Activated CD4-positive, alpha-beta T cell treated with anti-CD3 and anti-CD28 coated beads, Interleukin-2, amount 50 U/mL, for 16 hours (primary cell): ENCODE measurements at places on chromosomes 5 and 9.
A peak's percentile ranks its signal among the peaks of the same experiment; 100 is the strongest.

DNA sequence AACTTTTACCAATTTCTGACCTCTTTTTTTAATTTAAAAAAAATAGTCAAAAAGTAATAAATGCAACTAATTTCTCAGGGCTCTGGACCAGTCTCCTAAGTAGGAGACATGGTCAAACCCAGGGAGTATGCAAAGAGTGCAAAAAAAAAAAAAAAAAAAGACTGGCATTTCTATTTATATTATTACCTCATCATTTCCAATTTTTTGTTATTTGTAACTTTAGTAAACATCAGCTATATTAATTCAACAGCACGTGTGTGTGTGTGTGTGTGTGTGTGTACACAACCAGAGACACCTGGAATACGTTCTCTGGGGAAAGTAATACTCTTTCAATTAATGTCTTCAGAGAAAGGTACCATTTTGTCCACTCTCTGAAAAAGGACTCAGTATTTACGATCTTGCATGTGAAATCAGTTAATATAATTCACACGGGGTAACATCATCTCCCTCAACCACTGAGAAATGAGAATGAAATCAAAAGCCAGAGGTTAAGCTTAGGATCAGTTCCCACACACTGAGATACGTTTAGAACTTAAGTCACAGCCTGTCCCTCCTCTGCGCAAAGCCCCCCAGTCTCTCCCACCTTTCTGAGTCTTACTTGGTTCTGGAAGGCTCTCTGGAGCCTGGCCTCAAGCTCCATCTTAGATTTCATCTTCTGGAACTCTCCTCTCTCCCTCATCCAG, 21.9 kb downstream of the ZNF608 start:
- DNase-seq: no peak

DNA sequence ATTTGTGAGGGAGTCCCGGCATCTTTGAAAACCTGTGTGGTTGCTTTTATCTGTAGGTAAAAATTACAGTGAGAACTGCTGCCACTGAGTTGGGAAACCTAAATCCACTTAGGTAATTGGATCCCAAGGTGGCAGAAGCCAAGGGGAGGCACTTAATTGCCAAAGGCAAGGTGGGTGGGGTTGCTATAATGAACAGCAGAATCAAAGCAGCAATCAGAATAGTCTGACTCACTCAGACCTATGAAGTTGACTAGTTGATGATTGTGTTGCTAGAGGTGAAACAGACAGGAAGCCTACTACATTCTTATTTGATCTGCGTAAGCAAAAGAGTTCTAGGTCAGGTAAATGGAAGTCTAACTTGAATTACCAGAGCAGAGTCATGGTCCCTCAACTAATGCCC, 17.3 kb upstream of the BICD2 start:
- no peak for DNase-seq

DNA sequence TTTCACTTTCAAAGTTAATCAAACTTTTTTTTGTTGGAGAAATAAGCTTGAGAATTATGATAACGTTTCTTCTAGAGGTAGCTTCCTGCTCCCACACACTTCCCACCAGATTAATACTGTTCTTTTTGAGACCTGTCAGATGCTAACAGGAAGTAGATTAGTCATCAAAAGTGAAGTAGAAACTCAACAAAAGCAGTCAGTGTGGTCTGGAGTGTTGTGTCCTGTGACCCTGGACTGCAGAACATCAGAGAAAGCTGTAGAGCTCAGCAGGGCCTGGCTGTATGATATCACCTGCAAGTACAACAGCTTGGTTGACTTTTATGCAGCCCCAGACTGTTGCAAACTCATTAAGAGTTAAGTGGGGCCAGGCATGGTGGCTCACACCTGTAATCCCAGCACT, 495.7 kb upstream of the CYLC2 start:
- no peak for DNase-seq

GRCh38 chr5:59097712-59098111, 514.8 kb downstream of the RAB3C start:
- DNase-seq: no peak

- no peak for DNase-seq
Measured at GRCh38 chr9:79692857-79693571, 121.2 kb downstream of the TLE4 start.

- DNase-seq: no peak
Measured at GRCh38 chr5:143057580-143057999, 287.4 kb downstream of the ARHGAP26 start.

GRCh38 chr9:74920944-74921626, 31.6 kb downstream of the C9orf40 start:
- no peak for DNase-seq

- DNase-seq: no peak
Measured at GRCh38 chr9:114483499-114483898, 21.8 kb downstream of the WHRN start.

DNA sequence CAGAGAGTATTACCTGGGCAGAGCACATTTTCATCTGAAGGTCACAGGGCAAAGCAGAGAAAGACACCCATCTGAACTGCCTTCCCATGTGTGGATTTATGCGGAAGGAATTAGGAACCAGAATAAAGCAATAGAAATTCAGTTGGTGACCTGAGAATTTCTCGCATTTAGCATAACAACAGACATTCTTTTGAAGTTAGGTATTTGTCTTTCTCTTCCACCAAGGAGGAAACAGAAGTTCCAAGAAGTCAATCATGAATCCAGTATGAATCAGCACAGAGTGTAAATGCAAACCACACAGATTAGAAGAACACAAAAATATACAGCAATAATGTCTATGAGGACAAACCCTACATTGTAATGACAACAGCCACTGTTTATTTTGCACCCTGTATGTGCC, 515.2 kb upstream of the BRINP1 start:
- DNase-seq: no peak

DNA sequence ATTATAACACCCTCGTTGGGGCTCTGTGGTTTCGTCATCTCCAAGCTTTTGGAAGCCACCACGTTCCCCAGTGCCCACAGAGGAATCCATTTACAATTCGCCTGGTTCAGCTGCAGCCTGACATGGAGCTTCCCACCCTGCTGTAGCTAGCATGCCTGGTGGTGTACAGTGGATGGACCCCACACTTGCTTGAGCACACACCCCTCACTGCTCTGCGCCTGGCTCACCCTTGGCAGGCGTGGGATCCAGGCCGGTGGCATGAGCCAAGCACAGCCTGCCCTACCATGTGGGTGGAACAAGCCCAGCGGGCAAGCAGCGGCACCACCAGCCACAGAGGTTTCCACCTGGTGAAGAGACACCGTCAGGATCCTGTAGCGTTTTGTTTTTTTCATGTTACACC, 1045.7 kb upstream of the CDH9 start:
- DNase-seq: no peak

- DNase-seq: peak; percentile 58
Measured at GRCh38 chr9:105414947-105415661, 32.7 kb upstream of the FSD1L start.

DNA sequence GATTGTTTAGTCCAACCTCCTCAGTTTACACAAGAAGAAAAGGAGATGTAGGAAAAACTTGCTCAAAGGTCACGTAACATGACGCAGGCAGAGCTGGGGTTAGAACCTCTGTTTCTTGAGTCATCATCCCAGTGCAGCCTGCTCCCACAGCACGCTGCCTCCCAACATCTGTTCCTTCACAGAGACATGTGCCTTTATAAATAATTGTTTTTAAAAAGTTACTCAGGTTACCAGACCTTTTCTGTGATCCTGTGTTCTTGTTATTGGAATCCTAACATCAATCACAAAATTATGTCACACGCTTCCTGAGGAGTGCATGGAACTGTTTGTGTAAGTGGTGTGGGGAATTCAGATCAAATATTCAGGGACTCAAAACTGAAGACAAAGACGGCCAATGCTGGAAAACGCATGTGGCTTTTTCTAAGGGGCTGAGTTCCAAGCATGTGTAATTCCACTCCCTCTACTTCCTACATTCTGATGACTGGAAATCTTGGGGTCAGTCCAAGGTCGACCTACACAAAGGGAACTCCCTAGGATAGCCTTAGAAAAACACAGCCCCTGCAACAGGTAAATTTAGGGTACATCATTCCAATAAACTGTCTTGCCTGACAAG, 184.3 kb downstream of the TSSK1B start:
- no peak for DNase-seq

GRCh38 chr5:135191084-135191826, 157.2 kb upstream of the PITX1 start:
- peak; percentile 71 for DNase-seq

DNA sequence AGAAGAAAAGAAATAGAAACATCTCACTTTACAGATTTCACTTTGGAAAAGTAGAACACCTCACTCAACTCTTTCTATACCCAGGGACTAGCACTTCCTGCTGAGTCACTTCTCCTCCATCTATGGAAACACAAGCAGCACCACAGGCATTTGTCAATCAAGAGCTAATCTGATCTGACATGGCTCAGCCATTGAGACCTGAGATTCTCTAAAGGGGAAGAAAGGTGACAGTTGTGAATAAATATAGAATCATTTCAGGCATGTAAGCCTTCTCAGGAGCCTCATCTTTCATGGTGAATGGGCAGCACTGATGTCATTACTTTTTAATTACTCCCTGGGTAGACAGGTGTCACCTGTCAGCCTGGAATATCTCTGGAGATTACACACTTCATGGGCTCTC, 559.8 kb downstream of the HINT1 start:
- DNase-seq: peak; percentile 1

GRCh38 chr5:407051-407450, 35.9 kb upstream of the EXOC3 start:
- no peak for DNase-seq

- DNase-seq: no peak
Measured at GRCh38 chr9:133433351-133433843, 11.2 kb downstream of the ADAMTS13 start.

DNA sequence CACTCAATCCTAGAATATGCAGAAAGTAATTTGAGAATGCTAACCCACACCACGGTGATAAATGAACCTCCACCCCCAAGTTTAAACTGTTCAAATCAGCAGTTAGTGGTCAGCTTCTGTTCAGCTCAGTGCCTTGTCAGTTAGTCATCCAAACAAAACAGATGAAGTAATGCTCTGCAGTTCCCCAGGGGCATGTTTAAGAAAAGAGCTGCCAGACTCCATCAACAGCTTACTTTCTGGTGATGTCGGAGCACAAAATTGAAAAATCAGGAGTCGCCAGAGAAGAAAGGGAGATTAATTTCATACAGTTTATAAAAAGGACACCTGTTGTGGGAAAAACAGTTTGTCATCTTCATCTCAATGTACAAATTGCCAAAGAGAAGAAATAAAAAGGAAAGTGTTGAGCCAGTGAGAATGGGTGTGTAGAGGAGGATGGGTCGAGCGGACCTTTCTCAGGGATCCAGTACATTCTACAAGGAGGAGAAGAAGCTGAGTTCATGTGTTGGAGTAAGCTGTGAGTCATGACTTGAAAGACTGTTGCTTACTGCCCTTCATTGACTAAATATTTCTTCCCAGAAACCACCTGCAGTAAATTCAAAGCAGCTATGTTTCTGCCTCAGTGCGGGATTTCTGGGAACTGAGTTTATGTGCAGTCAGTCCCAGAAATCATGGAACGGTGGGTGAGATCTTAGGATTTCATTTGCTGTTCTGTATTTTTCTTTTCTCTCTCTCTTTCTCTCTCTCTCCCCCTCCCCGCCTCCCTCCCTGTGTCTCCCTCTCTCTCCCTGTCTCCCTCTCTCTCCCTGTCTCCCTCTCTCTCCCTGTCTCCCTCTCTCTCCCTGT, 13.7 kb downstream of the TRIO start:
- no peak for DNase-seq

DNA sequence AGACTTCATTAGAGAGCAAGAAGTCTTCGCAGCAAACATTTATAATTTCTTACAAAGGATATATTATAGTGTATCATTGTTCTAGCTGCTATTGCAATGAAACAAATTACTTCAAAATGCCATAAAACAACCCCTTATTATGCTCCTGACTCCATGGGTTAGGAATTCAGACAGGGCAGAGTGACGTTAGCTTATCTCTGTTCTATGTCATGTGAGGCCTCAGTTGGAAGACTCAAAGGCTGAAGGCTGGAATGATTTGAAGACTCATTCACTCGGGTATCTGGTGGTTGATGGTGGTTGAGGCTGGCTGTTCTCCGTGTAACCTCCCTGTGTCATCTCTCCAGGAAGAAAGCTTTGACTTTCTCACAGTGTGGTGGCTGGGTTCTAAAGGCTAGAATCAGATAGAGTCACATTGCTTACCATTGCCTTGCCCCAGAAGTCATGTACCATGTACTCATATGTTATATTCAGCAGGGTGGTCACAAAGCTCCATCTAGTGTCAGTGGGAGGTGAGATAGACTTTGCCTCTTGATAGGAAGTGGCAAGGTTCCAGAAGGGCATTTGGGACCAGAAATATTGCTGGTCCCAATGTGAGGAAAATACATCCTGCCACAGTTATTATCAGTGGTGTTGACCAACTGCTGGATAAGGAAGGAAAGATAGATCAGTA, 226.9 kb downstream of the TMEM38B start:
- DNase-seq: no peak

DNA sequence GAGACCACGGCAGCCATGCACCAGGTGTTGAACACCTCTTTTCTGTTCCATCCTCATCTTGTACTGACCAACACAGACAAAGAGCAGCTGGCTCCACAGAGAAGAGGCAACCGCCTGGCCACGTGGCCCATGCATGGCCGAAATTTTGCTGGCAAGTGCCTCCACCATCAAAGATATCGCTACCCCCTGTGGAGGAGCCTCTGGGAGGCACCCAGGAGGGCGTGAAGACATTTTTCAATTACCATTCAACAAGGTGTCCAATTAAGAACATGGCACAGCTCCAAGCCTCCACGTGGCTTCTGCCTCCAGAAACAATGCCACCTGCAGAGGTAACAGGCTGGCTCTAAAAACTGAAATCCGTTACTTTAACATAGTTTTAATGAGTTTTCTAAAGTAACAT, 54.4 kb upstream of the CKS2 start:
- no peak for DNase-seq

DNA sequence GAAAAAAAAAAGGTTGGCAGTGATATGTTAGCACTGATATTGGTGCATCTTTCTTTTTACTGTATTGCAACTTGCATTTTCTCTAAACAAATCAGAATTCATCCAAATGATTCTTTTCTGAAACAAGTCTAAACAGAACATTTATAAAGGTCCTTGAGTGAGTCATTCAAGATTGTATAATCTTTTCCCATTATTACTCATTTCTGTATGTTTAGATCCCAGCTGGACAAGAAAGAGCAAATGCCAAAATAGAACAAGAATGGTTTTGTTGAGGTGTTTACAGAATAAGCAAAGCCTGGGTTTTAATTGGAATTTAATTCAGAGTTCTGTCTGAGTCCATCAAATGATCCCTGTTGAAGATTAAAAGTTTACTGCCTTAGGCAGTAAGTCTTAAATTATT, 112.3 kb downstream of the VCAN start:
- DNase-seq: no peak

GRCh38 chr5:3896098-3896497, 300.5 kb downstream of the IRX1 start:
- DNase-seq: no peak

DNA sequence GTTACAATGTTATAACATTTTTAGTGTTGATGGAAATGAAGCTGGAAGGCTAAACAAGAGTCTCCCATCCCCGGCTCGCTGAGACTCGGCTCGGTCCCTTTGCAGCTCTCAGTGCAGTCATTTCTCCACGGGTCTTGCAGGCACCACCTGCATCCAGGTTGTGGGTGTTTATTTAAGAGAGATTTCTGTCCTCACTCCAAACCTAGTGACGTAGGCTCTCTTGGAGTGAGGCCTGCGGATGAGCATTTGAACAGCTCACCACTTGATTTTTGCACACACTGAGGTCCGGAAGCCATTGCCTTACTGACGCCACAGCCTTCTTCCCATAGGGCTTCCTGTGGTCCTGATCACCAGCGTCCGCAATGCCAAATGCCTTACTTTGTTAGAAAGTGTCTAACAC, 197.7 kb upstream of the OTULINL start:
- DNase-seq: no peak

GRCh38 chr5:150159741-150160179, 4.1 kb upstream of the PDGFRB start:
- no peak for DNase-seq

- no peak for DNase-seq
Measured at GRCh38 chr5:10591966-10592365, 28.1 kb downstream of the ANKRD33B start.
